ENCODE measurements at places on chromosomes 1 and 21.

- no peak for DNase-seq
These were observed 214.9 kb downstream of the GABPA start for GRCh38 chr21:25949701-25950100.

DNA sequence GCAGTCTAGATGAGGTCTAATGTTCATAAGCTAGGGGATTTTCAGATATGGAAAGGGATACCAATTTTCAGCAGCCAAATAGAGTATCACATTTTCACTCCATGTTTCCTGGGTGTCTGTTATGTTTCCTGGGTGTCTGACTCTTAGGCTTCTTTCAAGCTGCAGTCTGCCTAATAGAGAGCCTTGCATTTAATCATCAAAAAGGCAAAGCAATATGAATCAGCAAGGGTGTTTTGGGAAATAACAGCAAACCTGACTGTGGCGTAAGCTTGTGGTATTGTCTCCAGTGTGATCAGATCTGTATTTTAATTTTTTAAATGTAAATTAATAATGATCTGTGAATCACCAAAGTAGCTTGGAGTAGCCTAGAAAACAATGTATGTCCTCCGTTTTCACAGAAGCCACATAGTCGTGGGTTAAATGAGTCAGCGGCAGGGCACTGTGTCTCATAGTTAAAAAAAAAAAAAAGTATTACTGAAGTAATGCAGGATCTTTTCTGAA is 10.4 kb downstream of the LGALS8 start:
- peak; percentile 38 for DNase-seq

DNA sequence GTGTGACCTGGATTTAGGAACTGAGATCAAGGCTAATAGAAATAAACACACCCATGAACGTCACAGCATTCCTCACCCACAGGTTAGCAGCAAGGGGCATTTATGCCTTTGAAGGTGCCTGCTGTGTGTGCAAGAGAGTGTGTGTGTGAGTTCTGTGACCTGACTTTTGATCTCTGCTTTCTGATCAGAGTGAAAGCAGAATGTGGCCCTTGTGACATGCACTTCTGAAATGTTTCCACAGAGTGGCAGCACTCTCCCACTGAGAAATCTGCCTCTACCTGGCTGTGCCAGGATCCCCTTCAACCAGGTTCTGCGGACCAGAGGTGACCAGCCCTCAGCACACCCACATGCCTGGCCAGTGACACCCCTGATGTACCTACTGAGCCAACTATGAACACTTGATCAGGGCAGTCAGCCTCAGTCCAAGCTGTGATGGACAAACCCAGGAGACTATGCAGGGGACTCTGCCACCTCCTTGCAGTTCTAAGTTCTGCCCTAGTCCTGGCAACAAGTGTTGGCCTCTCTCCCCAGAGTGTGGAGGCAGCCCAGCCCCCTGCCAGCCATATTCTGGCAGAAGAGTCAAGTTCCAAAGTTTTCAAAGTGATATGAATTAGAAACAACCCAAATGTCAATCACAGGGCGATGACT is 41.0 kb downstream of the RXRG start:
- DNase-seq = peak; percentile 18

GRCh38 chr1:117635805-117636204 is 30.0 kb downstream of the TENT5C start:
- DNase-seq = no peak

DNA sequence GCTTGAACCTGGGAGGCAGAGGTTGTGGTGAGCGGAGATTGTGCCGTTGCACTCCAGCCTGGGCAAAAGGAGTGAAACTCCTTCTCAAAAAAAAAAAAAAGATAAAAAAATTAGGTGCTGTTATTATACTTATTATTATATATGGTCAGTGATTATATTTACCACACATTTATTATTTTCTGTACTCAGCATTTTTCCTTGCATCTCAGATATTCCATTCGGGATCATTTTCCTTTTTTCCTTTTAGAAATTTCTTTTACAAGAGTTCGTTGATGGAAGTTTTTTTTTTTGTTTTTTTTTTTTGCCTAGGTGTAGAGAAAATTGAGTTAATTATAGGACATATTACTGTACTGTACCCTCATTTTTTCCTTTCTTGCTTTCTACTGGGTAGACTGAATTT is 13.5 kb downstream of the CCDC30 start:
- DNase-seq = no peak

- no peak for DNase-seq
These were observed 36.5 kb upstream of the KCNJ15 start for GRCh38 chr21:38220270-38220737.

Data from activated naive CD8-positive, alpha-beta T cell treated with anti-CD3 and anti-CD28 coated beads for 36 hours (primary cell).